Astrocyte of the spinal cord (primary cell): ENCODE measurements at places on chromosomes 3 and 15.
A peak's percentile ranks its signal among the peaks of the same experiment; 100 is the strongest.

- no peak for DNase-seq
Observed at GRCh38 chr15:84905016-84905916, 20.8 kb downstream of the SLC28A1 start.

DNA sequence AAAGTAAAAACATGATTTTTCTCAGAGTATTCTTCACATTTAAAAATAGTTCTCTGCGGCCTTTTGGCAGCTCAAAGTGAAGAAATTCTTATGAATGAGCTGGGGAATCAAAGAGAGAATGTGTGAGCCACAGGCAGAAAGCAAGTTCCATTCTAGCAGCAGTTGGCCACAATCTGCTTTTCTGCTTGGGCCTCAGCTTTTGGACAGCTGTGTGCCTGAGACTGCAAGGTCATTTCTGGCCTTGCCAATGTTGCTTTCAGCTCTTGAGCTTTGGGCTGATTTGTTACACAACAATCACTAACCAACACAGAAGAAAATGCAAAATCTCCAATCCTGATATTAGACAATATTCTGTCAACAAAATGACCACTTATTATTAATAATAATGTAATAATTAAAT lies 14.4 kb upstream of the TM4SF4 start:
- no peak for DNase-seq

- peak; percentile 89 for DNase-seq
Observed at GRCh38 chr3:133096900-133097613, 58.9 kb downstream of the TMEM108 start.

GRCh38 chr15:38652998-38653397 lies 88.4 kb upstream of the RASGRP1 start:
- DNase-seq = no peak

DNA sequence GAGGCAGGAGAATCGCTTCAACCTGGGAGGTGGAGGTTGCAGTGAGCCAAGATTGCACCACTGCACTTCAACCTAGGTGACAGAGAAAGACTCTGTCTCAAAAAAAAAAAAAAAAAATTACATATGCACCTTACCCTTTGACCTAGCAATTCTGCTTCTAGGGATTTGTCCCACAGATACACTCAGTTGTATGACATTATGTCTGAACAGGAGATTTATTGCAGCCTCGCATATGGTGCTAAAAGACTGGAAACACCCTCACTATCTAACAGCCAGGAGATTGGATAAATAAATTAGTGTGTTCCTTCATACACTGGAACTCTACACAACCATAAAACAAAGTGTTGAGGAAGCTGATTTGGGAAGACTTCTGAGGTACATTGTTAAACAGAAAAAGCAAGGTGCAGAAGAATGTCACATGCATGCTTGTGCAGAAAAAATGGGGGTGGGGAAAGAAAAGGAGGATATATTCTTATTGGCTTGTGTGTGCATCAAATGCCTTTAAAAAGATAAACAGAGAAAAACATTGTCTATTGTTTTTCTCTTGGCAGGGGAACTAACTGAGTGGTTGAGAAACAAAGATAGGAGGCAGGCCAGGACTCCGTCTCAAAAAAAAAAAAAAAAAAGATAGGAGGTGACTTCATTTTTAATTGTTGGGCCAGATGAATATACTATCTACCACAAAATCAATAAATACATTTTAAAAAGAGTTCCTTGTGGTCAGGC lies 30.9 kb downstream of the PPCDC start:
- no peak for DNase-seq

- no peak for DNase-seq
Observed at GRCh38 chr3:101687142-101687931, 819 bp upstream of the RPL24 start.

DNA sequence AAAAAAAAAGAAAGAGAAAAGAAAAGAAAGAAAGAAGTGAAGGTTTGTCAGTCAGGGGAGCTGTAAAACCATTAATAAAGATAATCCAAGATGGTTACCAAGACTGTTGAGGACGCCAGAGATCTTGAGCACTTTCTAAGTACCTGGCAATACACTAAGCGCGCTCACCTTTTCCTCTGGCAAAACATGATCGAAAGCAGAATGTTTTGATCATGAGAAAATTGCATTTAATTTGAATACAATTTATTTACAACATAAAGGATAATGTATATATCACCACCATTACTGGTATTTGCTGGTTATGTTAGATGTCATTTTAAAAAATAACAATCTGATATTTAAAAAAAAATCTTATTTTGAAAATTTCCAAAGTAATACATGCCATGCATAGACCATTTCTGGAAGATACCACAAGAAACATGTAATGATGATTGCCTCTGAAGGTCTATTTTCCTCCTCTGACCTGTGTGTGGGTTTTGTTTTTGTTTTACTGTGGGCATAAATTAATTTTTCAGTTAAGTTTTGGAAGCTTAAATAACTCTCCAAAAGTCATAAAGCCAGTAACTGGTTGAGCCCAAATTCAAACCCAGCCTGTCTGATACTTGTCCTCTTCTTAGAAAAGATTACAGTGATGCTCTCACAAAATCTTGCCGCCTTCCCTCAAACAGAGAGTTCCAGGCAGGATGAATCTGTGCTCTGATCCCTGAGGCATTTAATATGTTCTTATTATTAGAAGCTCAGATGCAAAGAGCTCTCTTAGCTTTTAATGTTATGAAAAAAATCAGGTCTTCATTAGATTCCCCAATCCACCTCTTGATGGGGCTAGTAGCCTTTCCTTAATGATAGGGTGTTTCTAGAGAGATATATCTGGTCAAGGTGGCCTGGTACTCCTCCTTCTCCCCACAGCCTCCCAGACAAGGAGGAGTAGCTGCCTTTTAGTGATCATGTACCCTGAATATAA lies 2.0 kb downstream of the B2M start:
- DNase-seq = peak; percentile 46

DNA sequence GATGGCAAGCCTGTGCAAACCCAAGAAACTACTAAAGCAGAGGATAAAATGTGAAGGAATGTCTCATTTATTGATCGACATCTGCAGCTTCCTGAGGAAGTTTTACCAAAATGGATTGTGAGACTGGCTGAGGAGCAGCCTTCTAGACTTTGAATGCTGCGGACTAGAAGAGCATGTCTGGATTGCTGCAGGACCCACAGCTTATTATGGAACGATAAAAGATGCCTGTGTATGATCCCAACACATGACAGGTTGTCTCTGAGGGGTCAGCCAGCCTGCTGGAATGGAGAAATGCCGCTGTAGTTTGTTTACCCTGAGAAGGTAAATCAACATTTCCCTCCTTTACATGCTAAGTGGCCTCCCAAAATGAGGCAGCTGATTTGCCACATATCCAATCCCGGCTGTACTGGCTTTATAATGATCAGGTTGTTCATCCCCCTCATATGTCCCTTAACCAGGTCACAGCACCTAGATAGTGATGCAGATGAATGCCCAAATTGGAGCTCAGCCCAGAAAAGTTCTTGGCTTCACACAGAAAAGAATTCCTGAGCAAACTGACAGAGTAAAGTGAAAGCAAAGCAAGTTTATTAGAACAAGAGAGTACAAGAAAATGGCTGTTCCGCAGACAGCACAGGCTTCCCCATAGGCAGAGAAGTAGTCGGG lies 63.9 kb downstream of the IL12A start:
- peak; percentile 43 for DNase-seq

DNA sequence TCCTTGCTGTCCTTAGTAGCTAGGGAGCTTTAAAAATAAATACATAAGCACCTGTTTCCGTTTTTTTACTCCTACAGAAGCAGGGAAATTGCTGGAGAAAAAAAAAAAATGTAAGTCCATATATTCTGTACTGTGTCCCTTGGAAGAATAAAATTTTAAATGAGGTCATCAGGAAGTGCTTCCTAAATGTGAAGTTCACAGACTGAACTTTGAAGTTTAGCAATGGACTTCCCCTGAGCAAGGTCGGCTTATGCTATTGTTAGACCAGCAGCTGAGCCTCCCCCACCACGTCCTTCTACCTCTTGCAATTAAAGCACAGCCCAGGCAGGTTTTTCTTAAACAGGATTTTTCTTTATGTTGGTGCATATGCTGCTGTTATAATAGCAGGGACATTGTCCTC lies 26.3 kb downstream of the LIPC start:
- no peak for DNase-seq

DNA sequence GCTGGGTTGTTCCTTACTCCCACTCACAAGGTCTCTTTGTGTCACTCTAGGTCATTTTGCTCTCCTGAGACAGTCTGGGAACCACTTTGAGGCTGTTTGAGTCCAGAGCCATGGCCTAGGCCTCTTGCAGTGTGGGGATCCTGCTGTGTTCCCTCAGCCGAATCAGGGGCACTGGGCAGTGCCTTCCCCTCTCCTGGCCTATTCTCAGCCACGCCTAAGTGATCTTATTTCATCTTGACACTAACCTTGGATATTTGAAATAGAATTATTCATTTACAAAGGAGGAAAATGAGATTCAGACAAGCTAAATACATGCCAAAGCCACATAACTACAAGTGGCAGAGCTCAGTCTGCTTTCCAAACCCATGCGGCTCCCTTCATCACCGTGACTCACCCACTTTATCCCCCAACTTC lies 557.2 kb upstream of the TBL1XR1 start:
- peak; percentile 45 for DNase-seq

- DNase-seq = no peak
Observed at GRCh38 chr3:56762718-56763117, 39.0 kb downstream of the ARHGEF3 start.

DNA sequence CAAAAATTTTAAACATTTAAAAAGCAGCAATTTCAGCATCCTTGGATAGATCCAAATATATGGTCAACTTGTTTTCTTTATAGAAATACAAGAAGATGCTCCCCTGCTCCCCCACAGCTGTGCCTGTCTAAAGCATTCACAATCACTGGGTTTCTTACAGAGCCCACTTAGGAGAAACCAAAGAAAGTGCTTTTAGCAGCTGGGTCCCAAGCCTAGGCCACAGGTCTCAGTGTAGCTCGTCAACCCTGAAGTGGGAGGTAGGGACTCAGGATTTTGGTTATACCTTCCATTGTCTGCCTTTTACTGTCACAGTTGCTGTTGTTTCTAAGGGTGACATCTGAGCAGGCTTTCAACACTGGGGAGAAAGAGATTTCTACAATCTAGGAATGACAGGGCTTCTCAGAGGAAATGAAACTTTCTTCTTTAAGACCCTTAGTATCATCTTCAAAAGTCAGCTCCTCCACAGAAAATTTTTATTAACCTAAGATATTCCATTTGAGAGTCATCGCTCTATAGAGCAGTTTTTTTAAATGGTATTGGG lies 199.3 kb upstream of the CMC1 start:
- DNase-seq = no peak

DNA sequence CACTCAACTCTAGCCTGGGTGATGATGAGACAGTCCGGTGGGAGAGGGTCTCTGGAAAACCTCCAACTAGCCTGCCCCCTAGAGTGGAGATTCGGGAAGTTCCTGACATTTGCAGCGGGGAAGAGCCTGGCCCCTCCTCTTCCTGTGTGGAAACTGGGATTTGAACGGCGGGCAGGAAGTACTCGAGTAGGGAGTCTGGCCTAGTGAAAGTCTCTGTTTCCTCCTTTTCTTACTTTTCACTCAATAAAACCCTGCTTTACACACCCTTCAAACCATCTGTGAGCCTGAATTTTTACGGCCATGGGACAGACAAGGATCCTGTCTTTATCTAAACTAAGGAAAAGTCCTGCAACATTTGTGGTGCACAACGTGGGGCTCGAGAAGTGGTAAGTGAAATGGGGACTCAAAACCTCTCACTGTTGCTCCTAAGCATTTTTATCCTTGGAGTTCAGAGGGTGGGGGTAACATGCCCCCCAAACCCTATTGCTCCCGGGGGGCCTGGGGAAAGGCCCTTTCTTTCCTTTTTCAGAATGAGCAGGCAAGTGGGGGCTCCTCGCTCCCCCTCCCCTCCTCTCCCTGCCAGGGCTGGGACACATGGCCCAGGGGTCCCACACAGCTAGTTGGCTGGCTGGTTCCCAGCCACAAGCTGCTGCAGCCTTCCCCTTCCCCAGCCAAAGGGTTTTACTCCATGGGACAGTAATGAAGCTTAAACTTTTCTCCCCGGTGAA lies 224.7 kb upstream of the GBE1 start:
- DNase-seq = no peak

GRCh38 chr15:81511138-81511537 lies 137.1 kb upstream of the TMC3 start:
- DNase-seq = peak; percentile 46

DNA sequence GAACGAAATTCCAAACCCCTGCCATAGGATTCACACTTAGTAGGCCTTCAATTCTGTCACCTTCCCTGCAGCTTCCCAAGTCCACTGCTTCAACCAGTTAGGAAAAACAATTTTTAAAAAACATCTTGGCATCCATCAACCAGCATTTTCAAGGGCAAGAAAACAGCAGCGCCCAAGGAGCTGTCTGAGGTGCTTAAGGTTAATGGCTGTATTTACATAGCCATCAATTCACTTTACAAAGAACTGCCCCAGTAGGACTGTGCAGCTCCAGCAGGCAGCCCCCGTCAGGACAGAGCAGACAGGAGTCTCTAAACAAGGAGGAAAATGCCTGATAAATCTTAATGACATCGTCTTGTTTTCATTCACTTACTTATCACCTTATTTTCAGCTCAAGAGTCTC lies 13.3 kb downstream of the TAFA4 start:
- peak; percentile 27 for DNase-seq

DNA sequence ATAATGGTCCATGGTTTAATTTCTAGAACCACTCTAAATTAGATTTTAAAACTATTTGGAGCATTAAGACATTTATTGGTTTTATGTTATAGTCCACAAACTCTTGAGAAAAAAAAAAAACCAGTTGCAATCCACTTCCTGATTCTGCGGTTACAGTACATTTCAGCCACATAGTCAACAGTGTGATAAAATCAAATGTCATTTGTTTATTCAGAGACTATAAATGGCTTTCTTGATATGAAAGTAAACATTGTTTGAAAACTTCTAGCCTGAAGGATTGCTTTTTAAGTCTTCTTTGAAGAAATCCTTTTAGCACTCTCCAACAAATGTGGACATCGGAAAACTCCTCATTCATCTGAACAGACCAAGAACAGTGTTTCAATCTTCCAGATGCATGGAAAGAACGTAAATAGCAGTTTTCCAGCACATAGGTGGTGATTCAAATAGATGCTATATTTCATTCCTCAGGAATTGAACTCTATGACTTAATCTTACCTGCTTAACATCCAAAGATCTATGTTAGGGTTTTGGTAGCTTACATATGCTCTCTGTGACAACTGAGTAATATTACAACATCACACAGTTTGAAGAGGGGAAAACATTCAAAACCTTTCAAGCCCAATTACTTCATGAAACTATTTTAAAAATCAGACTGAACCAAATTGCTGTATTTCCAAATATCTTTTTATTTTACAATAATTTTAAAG lies 87.8 kb upstream of the UBE2E2 start:
- no peak for DNase-seq

- DNase-seq = no peak
Observed at GRCh38 chr3:50267280-50267913, 1.6 kb upstream of the SEMA3B start.

DNA sequence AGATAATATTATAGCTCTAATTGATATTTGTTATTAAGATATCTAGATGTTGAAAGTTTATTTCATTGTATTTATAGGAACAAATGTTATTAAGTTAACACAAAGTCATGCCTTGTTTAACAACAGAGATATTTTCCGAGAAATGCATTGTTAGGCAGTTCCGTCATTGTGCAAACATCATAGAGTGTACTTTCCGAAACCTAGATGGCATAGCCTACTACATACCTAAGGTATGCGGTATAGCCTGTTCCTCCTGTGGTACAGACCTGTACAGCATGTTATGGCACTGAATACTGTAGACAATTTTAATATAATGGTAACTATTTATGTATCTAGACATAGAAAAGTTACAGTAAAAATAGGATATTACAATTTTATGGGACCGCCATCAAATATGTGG lies 114.3 kb downstream of the NAALADL2 start:
- no peak for DNase-seq

- no peak for DNase-seq
Observed at GRCh38 chr15:92146511-92147150, 247.1 kb upstream of the ST8SIA2 start.

- DNase-seq = no peak
Observed at GRCh38 chr15:26721232-26721967, 51.5 kb downstream of the GABRB3 start.
